Activated CD8-positive, alpha-beta memory T cell treated with anti-CD3 and anti-CD28 coated beads, Interleukin-2, amount 50 U/mL, for 4 hours (primary cell): ENCODE measurements at places on chromosomes 2 and 18.

- DNase-seq: no peak
Measured at GRCh38 chr2:228329282-228329681, 147.8 kb upstream of the SPHKAP start.

GRCh38 chr18:8339210-8339609 lies 270.0 kb upstream of the RAB12 start:
- DNase-seq: no peak

GRCh38 chr2:82226441-82226840 lies 1921.9 kb upstream of the LRRTM1 start:
- no peak for DNase-seq

GRCh38 chr2:23548143-23548769 lies 163.3 kb downstream of the KLHL29 start:
- no peak for DNase-seq

- no peak for DNase-seq
Measured at GRCh38 chr18:70292628-70293027, 3.8 kb downstream of the SOCS6 start.

DNA sequence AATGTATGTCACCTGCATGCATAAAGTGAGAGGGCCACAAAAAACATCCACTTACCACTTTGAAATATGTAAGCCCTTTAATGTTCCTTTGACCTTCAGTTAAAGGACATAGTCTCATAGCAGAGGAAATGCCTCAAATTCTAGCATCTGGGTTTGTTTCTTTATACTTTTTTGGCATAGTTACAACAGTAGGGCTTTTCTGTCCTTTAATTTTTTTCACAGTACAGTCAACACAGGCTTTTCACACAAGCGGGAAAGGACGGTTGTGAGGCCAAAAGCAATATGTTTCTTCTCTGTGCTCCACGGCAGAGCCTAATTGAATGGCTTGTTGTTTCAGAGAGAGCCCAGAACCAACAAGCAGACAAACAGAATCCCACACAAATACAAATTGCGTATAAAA lies 57.6 kb downstream of the CRIM1 start:
- no peak for DNase-seq

- no peak for DNase-seq
Measured at GRCh38 chr2:20366672-20367116, 16.1 kb upstream of the PUM2 start.

DNA sequence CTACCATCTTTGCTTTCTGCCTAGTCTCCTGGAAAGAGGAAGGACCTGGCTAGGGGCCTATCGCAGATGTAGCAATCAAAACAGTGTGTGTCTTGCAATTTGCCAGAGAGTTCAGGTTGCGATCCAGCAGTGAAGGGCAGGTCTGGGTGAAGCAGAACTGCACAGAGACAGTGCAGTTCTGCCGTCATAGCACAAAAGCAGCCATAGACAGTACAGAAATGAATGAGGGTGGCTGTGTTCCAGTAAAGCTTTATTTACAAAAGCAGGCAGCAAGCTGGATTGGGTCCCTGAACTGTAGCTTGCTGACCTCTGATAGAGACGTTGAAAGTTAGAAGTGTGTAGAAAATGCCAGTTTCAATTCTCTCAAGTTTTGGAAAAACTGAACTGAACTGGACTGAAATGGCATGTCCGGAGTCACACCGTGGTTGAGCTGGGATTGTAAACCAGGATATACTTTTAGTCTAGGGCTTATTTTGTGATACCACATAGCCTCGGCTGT lies 186.8 kb downstream of the LTBP1 start:
- DNase-seq: no peak

DNA sequence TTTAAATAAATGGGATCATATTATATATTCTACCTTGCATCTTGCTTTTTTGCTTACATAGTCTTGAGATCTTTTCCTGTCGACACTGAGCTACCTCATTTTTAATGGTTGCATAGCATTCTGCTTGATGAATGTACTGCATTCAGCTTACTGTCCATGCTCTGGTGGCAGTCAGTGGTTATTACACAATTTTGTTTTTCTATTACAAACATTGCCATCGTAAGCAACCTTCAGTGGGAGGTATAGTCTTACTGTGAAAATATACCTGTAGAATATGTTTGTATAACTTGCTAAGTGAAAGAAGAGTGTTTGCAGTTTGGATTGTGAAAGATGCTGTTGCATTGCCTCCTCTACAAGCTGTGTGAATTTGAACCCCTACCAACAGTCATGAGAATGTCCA lies 43.4 kb downstream of the UBXN4 start:
- no peak for DNase-seq

GRCh38 chr2:46695283-46695682 lies 215.9 kb downstream of the TMEM247 start:
- DNase-seq: no peak

DNA sequence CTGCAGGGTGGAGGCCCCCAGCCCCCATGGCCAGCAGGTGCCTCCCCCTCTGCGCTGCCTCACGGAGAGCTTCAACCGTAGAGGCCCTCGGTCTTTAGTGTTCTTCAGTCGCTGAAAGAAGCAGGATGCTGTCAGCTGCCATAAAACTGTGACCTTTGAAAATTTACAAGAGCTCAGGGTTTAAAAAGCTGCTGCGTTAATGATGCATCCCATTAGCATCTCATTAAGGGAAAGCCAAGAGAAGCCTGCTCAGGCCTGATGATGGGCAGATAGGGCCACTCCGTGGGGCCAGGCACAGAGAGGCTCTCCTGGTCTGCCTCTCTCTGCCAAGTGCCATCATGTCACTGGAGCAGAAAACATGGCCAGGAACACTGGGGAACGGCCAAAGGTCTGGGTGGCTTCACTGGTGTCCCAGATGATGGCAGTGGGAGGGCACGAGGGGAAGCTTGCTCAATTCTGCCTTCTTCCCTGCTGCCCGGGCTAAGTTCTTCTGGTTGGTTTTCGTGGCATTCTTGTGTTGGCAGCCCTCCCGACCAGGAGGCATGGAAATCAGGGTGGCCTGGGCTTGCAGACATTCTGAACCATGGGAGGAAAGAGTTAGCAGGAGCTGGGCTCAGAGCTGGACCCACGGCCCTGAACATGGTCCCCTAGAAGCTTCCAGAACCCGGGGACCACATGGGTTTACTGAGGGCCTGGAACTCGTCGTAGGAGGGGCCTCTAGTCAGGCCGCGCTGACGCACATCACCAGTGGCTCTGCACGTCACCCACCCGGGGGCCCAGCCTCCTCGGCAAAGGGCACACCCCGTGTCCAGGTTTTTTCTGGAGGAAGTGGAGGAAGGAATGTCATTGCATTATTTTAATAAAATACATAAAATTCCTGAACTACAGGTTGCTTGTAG lies 250.7 kb downstream of the KLHL29 start:
- DNase-seq: no peak

DNA sequence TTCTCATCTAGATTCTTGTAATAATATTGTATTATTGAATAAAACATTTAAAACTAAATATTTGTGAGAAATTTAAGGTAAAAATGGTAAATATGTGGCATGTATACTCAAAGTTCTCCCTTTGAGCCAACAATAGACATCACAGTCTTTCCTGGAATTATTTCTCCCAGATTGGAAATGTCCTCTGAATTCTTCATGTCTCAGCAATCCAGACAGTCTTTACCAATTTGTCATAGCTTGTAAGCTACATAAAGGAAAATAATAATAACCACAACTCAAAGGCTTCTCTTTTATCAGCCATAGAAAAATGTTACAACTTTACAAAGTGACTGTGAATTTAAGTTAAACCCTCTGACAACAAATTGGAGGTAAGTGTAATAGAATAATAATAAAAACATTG lies 784.9 kb downstream of the EPHA4 start:
- no peak for DNase-seq

GRCh38 chr2:237977380-237977779 lies 10.6 kb downstream of the UBE2F start:
- no peak for DNase-seq

DNA sequence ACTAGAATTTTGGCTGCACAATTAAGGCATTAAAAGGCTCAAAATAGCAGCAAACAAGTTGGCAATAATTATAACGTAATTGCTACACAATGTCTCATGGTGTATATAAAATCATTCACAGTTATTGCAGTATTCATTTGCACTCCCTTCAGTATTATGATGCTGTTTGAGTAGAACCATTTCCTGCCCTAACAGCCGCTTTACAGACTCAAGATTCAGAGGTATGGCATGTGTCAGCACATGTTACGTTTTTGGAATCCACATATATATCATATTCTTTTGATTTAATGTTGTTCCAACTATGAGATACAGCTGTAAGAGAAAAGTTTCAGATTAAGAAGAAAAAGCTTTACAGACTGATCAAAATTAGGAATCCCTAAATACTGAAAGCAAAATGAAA lies 56.3 kb upstream of the NCKAP5 start:
- DNase-seq: no peak

GRCh38 chr2:58032016-58032763 lies 14.4 kb upstream of the VRK2 start:
- DNase-seq: no peak

DNA sequence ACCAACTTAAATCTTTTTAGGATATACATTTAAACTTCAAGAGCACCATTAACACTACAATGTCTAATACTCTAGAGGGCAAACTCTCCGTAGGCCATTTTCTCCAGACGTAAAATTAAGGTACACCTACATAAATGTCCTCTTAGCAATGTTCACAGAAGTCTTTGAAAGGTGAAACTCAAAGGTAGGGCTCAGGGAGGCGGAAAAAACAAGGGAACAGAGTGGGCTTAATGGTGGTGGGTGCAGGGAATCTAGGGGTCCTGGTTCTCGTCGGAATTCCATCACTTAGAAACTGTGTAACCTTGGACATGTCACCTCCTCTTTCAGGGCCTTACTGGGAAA lies 668 bp downstream of the NFU1 start:
- no peak for DNase-seq
